ENCODE measurements at places on chromosomes 1 and 21. TPM values are rescaled to one million over a fixed set of nuclear protein-coding genes. Genes with fewer than 3 reads are reported as not detected.

Gene SH2D2A
- 1.8 TPM for total RNA-seq

Gene CELF3
- not detected for total RNA-seq

Gene ADGRL4
- total RNA-seq: 5.2 TPM

Gene TMEM240
- not detected for total RNA-seq

Gene LRRC53
- total RNA-seq: not detected

Gene TINAGL1
- total RNA-seq: 421 TPM

Gene SLAMF6
- total RNA-seq: not detected

Gene GPR25
- total RNA-seq: not detected

Gene RLF
- total RNA-seq: 12.1 TPM

Gene F13B
- total RNA-seq: not detected

Gene OR2T33
- total RNA-seq: 0.32 TPM

Gene KCNH1
- total RNA-seq: 2.0 TPM

Gene VCAM1
- total RNA-seq: 0.27 TPM

Gene PODN
- total RNA-seq: not detected

Gene KCNA3
- total RNA-seq: not detected

Gene C1orf21
- 7.1 TPM for total RNA-seq

Gene TNFSF4
- total RNA-seq: 0.61 TPM

Gene IVL
- 0.08 TPM for total RNA-seq

Gene ETS2
- total RNA-seq: 7.5 TPM

Gene TMEM234
- total RNA-seq: 12.3 TPM

Gene CFHR2
- total RNA-seq: not detected

Gene PPFIA4
- total RNA-seq: 3.5 TPM

Gene GPA33
- total RNA-seq: not detected

Gene CCDC17
- total RNA-seq: 1.9 TPM

Gene PKP1
- not detected for total RNA-seq

Gene C1orf116
- 0.04 TPM for total RNA-seq

Gene CNKSR1
- total RNA-seq: 1.8 TPM

Gene TFF3
- 0.40 TPM for total RNA-seq

Gene B3GALT2
- total RNA-seq: 2.1 TPM

Gene TMPRSS2
- 0.19 TPM for total RNA-seq

Gene MYCBP
- total RNA-seq: 11.1 TPM

Gene LIN9
- total RNA-seq: 9.2 TPM

Gene MXRA8
- total RNA-seq: 0.77 TPM

Gene CD48
- total RNA-seq: not detected
